ENCODE measurements at places on chromosomes 2 and 18.

DNA sequence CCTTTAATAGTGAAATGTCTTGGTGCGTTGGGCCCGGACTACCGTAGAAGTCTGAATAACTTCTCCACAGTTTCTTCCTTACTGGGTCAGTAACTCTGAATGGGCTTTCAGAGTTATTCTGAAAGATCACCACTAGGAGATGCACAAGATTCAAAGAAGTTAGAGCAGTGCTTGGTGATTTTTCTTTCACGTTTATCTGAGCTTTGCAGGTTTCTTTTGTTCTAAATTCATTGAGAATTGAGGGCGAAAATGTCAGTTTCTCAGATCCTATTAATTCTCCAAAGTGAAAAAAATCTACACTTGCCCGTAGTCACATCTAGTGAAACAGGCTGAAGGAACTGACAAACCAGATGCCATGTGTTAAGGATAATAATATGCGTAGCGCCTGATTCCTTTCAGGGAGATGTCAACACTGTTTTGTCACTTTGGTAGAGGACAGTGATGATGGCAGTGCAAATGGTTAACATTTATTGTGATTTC, 70.1 kb downstream of the QPCT start:
- H3K27ac ChIP-seq, result no peak overlapping the region
- no peaks in the 10 kb centered on the region for H3K27me3 ChIP-seq
- peaks cover 8% of the 10 kb centered on the region for H3K4me1 ChIP-seq
- no peaks in the 10 kb centered on the region for H3K36me3 ChIP-seq
- no peak overlapping the region for H3K4me3 ChIP-seq

GRCh38 chr2:234998404-234999211, 46.8 kb downstream of the SH3BP4 start:
- H3K27ac ChIP-seq, result no peak overlapping the region
- H3K4me1 ChIP-seq, result peaks cover 7% of the 10 kb centered on the region
- no peaks in the 10 kb centered on the region for H3K27me3 ChIP-seq
- no peak for DNase-seq
- no peak overlapping the region for H3K4me3 ChIP-seq
- no peaks in the 10 kb centered on the region for H3K36me3 ChIP-seq

DNA sequence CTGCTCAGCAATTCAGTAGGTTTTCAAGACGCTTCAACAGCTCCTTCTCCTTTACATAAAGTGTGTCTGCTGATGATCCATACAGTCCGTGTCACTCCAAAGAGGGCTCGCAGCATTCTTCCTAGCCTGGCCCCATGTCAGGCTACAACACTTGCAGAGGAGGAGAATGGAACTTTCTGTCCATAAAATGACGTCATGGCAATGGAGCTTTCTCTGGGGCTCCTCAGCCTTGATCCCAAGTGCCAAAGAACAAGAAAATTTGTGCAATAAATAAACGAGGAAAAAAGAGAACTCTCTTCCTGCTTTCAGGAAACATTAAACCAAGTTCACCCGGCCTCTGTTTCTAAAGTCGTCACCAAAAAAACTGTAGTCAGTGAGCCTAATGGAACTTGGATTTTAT, 199.5 kb upstream of the MEIS1 start:
- H3K4me3 ChIP-seq, result no peak overlapping the region
- peaks cover 14% of the 10 kb centered on the region for H3K4me1 ChIP-seq
- no peak for DNase-seq
- H3K27me3 ChIP-seq, result no peaks in the 10 kb centered on the region

GRCh38 chr2:33081691-33082090, 134.9 kb downstream of the LTBP1 start:
- DNase-seq, result no peak
- H3K27ac ChIP-seq, result no peak overlapping the region
- no peak overlapping the region for H3K4me3 ChIP-seq
- peaks cover 28% of the 10 kb centered on the region for H3K4me1 ChIP-seq
- H3K36me3 ChIP-seq, result no peaks in the 10 kb centered on the region

DNA sequence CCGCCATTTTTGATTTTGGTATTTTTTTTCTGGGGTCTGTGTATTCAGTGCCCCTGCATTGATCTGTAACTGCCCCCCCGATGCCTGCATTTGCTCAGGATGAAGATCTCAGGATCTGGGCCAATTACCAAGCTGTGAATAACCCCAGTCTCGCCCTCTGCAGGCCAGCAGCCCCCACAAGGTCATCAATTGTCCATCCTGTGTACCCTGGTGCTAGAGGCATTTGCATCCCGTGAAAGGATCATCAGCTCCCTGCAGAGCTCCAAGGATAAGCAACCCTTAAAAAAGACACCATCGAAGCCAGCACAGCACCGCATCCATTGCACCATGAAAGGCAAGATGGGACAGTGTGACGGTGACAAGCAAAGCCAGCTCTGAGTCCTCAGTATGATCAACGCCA, 154.1 kb upstream of the KLHL29 start:
- H3K27ac ChIP-seq, result no peak overlapping the region
- H3K27me3 ChIP-seq, result no peaks in the 10 kb centered on the region
- DNase-seq, result no peak
- H3K4me1 ChIP-seq, result no peaks in the 10 kb centered on the region

DNA sequence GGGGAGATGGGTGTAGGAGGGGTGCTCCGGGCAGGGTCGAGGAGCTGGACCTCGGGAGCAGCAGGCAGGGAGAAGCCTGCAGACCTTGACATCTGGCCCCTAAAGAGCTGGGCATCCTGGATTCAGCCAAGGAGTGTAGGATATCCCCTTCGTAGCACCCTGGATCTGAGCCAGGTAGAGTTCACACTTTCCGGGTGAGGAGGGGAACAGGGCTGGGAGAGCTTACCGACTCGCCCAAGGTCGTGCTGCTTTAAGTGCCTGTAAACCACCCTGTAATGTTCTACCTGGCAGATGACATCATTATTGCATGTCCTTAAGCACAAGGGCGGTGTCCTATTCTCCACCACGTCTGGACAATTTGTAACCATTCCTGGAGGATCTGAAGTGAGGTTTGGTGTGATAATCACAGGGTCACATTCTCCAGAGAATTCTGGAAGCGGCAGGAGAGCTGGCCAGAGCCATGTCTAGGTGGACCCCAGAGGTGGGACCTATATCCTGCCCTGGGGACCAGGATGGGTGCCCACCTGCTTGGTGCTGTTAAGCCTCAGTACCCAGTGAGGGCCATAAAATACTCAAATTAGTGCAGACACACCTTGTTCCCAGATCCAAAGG, 14.6 kb downstream of the ITM2C start:
- no peak overlapping the region for H3K27ac ChIP-seq
- H3K4me1 ChIP-seq, result no peaks in the 10 kb centered on the region
- H3K27me3 ChIP-seq, result no peaks in the 10 kb centered on the region
- H3K4me3 ChIP-seq, result no peak overlapping the region
- no peak for DNase-seq
- H3K36me3 ChIP-seq, result no peaks in the 10 kb centered on the region

GRCh38 chr18:35512761-35513160, 15.0 kb upstream of the INO80C start:
- no peaks in the 10 kb centered on the region for H3K36me3 ChIP-seq
- H3K4me1 ChIP-seq, result no peaks in the 10 kb centered on the region
- peak overlapping the region; percentile 76 for H3K27ac ChIP-seq
- H3K27me3 ChIP-seq, result no peaks in the 10 kb centered on the region
- no peak for DNase-seq
- H3K4me3 ChIP-seq, result no peak overlapping the region

- no peak for DNase-seq
- H3K36me3 ChIP-seq, result no peaks in the 10 kb centered on the region
- no peaks in the 10 kb centered on the region for H3K27me3 ChIP-seq
- peak overlapping the region; percentile 57 for H3K27ac ChIP-seq
- H3K4me1 ChIP-seq, result peaks cover 4% of the 10 kb centered on the region
- H3K4me3 ChIP-seq, result no peak overlapping the region
These were observed 271.6 kb upstream of the SETBP1 start for GRCh38 chr18:44409071-44409470.
